ENCODE measurements at places on chromosomes 4 and X.

- DNase-seq, result peak; percentile 31
These were observed 218.2 kb downstream of the IDS start for GRCh38 chrX:149286940-149287349.

DNA sequence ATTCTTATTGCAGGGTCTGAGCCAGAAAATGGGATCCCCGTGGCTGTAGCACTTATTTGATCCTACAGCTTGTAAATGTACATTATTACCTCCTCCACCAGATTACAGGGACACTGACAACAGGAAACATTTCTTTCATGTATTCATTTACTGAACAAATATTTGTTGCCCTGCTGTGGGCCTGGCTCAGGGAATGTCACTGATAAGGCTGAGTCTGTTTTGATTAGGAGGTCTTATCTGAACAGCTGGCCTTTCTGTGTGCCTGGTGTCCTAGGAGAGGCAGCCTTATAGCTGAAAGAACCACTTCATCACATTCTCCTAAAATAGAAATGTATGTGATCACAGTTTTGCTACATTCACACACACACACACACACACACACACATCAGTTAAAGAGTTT is 45.5 kb upstream of the PROM1 start:
- DNase-seq, result no peak

- no peak for DNase-seq
These were observed 47.2 kb downstream of the SYNPO2 start for GRCh38 chr4:118935819-118936218.

- DNase-seq, result no peak
These were observed 2618.6 kb downstream of the ARAP2 start for GRCh38 chr4:33625748-33626147.

DNA sequence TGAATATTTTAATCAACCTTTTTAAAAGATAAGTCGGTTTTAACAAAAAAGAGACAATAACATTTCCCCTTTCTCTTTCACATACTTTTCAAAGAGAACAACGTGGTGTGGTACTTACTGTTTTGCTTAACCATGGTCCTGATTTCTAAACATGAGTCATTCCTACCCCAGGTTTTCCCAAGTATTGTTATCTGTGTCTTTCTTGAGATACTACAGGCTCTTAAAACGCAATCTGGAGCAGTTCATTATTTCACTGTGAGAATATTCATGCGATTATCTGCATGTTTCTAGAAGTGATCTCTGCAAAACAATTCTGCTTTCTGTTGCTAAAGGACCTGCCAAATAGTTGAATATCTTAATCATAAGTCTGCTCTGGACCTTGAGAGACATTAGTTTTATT is 127.3 kb downstream of the TENM3 start:
- no peak for DNase-seq

GRCh38 chrX:106997611-106998010 is 2.4 kb downstream of the MORC4 start:
- no peak for DNase-seq

DNA sequence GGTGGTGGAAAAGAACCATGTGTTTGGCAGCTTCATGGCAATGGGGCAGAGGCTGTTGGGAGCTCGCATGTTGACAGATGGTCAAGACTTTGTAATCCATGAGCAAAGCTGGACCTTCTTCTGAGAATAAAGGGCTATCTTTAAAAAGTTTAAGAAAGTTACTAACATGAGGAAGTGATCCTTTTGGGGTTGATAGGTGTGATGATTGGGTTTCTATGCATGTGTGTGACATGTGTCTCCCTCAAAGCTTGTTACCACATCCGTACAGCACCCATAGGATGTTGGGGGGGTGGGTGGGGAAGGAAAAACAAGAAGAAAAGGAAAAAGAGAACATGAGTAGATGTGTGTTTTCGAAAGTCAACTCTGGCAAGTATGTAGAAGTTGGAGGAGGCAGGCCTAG is 123.0 kb upstream of the TLR3 start:
- no peak for DNase-seq

GRCh38 chrX:44873415-44874276 is 658 bp downstream of the KDM6A start:
- peak; percentile 34 for DNase-seq

DNA sequence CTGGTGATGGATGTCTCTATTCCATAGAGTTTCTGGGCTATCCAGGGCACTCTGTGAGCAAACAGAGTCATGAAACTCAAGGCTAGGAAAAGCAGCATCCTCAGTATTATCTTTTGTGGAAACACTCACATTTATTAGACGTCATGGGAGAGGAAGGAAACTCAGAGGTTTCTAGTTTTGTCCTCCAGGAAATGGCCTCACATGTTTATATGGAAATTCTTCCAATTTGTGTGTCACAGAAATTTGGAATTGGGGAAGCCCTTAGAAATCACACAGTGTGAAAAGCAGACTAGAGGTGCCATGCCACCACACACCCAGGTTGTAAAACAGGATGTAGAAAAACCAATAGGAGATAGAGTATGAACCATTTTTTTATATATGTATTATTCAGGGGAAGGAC is 31.1 kb downstream of the IDS start:
- DNase-seq, result no peak

DNA sequence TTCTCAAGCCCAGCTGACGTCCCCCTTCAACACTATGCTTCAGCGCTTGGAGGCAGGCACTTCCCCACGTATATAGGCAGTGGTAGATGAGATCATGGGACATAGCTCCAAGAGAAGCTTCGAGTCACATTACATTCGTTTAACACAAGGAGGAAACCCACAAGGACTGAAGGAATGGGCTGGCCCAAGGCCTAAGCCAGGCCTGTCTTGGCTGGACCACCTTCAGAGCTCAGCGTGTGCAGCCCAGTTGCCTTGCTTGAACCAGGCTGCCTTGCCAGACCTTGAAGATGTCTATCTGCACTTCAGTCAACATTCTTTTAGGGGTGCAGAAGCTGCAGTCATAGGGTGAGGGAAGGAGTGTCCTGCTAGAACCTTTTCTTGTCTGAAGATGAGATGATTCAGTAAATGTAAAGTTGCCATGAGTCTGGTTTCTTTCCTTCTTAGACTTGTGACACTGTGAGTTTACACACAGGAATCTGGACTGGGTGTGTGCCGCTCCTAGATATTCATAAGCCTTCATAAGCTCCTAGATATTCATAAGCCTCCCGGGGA is 144.1 kb upstream of the RBPJ start:
- DNase-seq, result no peak

DNA sequence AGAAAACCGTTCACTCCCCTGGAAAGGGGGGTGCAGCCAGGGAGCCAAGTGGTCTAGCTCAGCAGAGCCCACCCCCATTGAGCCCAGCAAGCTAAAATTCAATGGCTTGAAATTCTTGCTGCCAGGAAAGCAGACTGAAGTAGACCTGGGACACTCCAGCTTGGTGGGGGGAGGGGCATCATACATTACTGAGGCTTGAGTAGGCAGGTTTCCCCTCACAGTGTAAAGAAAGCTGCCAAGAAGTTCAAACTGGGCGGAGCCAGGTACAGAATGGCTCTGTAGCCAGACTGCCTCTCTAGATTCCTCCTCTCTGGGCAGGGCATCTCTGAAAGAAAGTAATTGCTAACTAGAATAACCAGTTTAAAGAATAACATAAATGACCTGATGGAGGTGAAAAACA is 372.3 kb upstream of the F9 start:
- no peak for DNase-seq

GRCh38 chr4:3046162-3046561 is 28.2 kb downstream of the HTT-AS start:
- DNase-seq, result no peak

- no peak for DNase-seq
These were observed 191.6 kb downstream of the VEGFC start for GRCh38 chr4:176601124-176601523.

DNA sequence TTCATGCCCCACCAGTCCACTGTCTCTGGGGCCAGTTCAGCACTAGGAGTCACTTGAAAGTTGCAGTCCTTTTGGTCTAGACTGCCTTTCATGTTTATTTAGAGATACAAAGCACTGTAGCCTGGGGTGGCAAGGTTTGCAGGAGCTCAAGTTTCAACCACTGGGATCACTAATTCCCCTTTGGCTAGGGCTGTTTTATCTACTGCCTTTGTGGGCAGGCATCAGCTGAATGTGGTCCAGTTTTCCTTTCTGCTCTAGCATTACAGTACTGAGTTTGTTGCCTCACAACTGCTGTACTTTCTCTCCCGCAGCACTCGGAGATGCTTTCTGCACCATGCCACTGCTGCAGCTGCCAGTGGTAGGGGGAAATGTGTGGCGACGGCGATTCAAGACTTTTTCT is 222.3 kb upstream of the HDX start:
- no peak for DNase-seq

- no peak for DNase-seq
These were observed 47.7 kb upstream of the MAN2B2 start for GRCh38 chr4:6527259-6527658.

- peak; percentile 59 for DNase-seq
These were observed 31.9 kb downstream of the RHOH start for GRCh38 chr4:40228497-40229365.

DNA sequence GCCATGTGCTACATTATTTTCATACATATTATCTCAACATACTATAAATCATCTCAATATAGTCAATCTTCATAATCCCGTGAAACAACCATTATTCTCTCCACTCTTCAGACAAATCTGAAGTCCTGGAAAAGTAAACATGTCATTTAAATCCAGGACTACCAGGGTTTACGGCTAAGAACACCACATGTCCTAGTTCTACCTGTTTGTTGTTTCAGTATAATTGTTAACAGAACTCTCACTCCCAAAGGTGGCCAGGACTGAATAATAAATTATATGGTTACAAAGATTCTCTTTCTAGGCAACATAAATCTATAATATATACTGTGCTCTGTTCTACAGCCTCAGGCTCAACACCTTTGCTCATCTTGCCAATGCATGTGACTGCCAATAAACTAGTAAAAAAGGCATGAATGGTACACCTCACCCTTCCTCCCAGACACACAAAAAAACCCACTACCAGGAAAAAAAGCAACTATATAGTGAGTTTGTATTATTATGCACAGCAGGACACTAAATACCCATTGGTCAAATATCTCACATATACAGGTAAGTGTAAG is 20.1 kb downstream of the EIF4E start:
- DNase-seq, result no peak

GRCh38 chr4:70203601-70204000 is 8.1 kb downstream of the ODAM start:
- DNase-seq, result no peak

DNA sequence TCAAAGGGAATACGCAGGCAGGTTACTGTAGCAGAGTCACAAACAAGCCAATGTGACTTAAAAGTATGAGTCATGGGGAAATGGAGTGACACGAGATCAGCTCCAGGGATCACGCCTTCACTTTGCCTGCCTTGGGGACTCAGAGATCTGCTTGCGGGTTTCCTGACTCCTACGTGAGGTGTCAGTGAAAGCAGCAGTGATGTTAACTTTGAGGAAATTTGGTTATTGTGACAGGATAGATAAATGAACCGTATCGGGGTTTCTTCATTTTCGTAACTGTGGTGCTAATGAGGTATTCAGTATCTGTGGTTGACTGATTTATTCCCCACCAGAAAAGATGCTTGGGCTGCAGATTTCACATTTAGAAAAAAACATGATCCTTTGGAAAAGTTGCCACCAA is 383.3 kb upstream of the ZFP42 start:
- no peak for DNase-seq

DNA sequence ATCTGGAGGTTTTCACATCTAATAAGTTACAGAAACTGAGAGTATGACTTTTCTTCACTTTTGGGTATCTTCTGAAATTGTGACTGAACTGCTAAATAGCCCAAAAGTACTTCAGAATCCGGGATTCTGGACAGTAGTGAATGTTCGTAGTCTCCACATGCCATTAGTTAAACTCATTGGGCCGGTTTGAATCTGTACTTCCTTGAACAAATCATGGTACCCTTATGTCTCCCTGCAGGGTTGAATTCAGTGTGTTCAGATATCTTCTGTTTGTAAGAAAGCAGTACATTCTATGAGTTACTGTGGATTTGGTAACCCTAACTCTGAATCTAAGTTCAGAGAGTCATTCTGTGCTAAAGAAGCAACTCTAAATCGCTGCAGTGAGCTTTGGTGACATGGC is 33.6 kb downstream of the FAM193A start:
- DNase-seq, result no peak

DNA sequence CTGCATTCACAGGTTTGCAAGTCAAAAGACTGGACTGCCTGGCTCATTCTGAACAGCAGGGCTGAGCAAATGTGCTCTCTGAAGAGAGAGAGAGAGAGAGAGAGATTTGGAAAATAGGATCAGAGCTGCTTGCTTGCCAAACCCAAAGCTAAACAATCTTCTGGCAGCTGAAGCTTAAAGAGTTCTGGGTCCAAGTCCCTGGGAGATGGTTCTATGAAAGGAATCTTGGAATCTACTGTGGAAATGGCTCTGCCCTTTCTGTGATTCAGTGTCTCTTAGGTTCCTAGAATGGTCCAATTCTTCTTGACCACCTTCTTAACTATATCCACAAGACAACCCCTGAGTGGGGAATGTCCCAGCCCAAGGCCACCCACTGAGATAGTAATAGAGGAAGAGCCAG is 66.1 kb upstream of the EFNB1 start:
- no peak for DNase-seq

GRCh38 chrX:142994988-142995387 is 30.7 kb upstream of the SPANXN4 start:
- DNase-seq, result no peak

DNA sequence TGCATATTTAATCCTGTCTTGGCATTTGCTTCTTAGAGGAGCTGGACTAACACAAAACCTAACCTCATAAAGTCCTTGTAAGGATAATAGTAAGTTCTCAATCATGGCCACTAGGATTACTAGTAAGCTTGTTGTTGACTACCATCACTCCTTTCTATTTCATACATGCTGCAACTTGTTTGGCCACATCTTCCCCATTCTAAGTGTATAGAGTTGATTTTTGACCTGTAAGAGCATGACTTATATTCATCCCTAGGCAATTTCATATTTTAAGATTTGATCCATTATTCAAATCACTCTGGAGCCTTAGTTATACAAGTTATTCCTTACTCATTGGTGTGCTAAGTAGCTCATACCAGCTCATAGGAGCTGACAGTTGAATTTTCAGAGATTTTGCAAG is 109.4 kb downstream of the EFHC2 start:
- DNase-seq, result no peak

GRCh38 chr4:155208258-155209054 is at the start of gene NPY2R:
TSS of gene NPY2R (plus strand) at chr4:155208636. CDS start at chr4:155213940, 5,304 bp downstream.
- DNase-seq, result no peak

- no peak for DNase-seq
These were observed 504.5 kb downstream of the NLGN4X start for GRCh38 chrX:5724123-5724522.

- peak; percentile 27 for DNase-seq
These were observed 1.5 kb upstream of the DDX3X start for GRCh38 chrX:41332408-41333002.

Data from stimulated activated CD4-positive, alpha-beta T cell treated with anti-CD3 and anti-CD28 coated beads, Interleukin-4, amount 100 ng/mL, for 24 hours (primary cell).